NCI-H2171 treated with DMSO at 0.1 percent for 48 hours (cell line): ENCODE measurements at places on chromosomes 5 and 9.

GRCh38 chr5:55768279-55768678 is 30.4 kb downstream of the DDX4 start:
- DNase-seq = no peak

- DNase-seq = no peak
These were observed 29.1 kb downstream of the FOCAD start for GRCh38 chr9:20713172-20713571.

GRCh38 chr9:36949466-36949865 is 84.6 kb downstream of the PAX5 start:
- no peak for DNase-seq

GRCh38 chr5:77463905-77464304 is 28.2 kb downstream of the WDR41 start:
- DNase-seq = no peak

GRCh38 chr9:304519-305185 is 90.0 kb downstream of the DOCK8 start:
- DNase-seq = no peak
